CD4-positive, alpha-beta T cell treated with Interleukin-15 for 4 hours (primary cell): ENCODE measurements at places on chromosomes 13 and 19.

DNA sequence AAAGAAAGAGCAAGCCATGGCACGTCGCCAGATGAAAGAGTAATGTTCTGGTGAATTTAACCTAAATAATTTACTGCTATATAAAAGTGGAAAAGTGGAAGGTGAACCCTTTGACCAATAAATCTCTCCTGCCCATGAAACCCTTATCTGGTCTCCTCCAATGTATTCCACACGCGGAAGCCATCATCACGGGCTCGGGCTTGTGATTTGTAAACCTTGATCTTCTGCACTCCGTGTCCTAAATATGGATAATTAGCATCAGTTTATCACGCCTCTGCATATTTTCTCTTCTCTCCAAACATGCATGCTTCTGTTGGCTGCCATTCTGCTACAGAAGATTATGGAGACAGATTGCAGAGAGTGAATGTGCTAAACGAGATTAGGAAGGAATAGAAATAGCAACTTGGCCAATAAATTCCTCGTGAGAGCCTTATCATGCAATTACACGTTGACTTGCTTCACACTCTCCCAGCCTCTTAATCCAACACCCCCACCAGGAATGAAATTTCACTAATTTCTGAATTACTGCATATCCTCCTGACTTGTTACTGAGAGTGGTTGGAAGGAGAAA lies 34.5 kb downstream of the SOX1 start:
- DNase-seq, result no peak

DNA sequence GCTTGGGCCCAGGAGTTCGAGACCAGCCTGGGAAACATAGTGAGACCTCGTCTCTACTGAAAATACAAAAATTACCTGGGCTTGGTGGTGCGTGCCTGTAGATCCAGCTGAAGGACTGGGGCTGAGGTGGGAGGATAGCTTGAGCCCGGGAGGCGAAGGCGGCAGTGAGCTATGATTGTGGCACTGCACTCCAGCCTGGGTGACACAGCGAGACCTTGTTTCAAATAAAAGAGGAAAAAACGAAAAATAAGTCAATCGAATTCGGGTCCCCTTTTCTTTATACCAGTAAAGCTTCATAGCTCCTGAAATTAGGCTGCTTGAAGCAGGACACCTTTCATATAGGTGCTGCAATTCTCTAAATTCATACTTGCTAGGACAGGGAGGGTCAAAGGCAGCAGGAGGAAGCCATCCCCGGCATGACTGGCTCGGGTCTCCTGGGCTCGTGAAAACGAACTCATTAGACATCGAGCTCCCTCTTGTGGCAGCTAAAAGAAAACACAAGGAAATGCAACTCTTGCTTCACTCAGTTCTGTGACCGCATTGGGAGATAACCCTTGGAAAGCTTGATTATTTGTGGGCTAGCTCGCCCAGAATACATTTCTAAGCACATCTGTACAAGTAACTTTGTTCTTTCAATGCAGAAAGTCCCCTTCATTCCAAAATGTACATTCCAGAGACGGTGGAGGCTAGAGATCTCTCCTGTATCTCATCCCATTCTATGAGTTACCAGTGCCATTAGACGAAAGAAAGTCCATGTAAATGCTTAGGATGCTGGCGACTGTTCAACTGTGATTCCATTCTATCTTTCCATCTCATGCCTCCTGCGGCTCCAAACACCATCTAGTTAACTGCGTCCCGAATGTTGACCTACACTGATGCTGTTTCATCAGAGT lies 16.8 kb downstream of the FPR2 start:
- DNase-seq, result peak; percentile 42

GRCh38 chr19:13044231-13044836 lies 49.1 kb downstream of the NFIX start:
- DNase-seq, result peak; percentile 55

DNA sequence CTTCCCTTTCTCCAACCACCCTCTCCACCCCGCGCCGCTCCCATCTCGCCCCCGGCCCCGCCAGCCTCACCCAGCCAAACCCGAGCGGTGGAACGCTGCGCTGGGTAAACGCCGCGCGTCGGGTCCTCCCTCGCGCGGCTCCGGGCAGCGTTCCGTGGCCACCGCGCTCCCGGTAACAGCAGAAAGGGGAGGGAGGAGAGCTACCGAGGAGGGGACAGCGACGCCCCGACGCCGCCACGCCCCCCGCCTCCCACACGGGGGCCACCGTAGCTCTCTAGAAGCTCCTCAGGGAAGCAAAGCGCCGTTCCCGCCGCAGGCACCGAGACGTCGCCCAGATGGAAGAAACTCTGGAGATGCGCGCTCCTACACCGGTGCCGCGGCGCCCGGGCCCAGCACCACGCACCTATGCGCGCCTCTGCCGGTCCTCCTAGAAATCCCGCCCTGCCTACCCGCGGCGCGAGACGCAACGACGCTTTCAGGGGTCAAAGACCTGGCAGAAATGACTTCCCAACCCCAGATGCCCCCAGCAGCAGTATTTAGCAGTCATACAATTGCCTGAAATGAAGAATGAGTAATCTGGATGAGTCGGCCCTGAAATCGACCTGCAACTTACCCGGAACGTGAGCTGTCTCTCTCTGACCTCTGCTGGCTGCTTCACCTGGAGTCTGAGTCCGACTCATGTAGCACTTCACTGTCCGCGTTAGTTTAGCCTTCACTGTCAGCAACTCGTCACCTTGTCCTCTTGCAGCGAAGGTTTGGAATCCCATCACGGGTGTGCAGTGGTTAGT lies at the start of gene RUBCNL:
TSS of gene RUBCNL (minus strand) at position 189 of the 788 bp plus-strand sequence. CDS start 14,777 bp downstream, outside the sequence.
- no peak for DNase-seq

DNA sequence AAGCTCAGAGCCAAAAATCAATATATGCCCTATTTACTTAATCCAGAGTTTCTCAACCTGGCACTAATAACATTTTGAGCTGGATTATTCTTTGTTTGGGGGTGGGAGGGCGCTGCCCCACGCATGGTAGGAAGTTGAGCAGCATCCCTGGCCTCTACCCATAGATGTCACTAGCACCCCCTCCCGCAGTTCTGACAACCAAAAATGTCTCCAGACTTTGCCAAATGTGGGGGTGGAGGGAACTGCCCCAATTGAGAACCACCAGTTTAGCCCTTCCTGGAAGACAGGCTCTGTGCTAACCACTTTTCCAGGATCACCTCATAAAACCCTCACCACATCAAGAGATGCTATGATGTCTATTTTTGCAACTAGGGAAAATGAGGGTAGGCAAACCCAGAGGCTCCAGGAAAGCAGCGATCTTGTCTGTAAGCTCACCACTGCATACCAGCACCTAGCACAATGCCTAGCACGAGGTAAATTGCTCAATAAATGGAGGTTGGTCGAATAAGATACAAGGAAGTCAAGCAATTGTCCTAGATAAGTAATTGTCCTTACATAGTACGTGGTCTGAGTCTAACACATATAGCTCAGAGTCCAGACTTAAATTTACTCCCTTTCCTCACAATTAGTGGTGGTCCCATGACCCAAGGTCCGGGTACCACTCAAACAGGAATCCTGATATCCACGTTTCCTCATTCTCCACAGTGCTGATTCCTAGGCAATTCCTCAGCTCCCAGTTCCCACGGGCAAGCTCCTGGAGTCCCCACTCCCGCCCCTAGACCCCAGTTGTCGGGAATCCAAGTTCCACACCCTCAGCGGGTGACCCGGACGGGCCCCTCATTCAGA lies 892 bp downstream of the TRIR start:
- DNase-seq, result peak; percentile 39

- peak; percentile 84 for DNase-seq
Measured at GRCh38 chr19:11089254-11090013, at the start of gene LDLR. Gene LDLR, plus strand, starts transcription at chr19:11089463. Its CDS starts 86 bp downstream, at chr19:11089549.

- no peak for DNase-seq
Measured at GRCh38 chr13:24033527-24034302, 126.8 kb upstream of the SPATA13 start.

DNA sequence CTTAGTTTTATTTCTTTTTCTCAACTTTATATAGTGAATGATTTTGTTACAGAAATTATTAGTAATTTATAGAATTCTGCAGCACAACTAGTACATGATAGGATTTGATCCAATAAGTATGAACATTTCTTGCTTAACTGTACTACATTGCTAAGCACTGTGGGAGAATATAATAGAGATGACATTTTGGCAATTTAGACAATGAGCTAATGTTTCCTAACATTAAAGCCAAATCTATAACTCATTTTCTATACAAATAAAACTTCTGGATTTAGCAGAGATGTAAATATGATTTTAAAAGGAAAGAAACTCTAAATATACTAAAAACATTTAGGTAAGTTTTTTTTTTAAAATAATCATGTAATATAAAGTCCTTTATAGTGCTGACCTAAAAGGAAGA lies 87.3 kb downstream of the FNDC3A start:
- no peak for DNase-seq

GRCh38 chr13:30647824-30648521 lies 30.3 kb downstream of the USPL1 start:
- no peak for DNase-seq

DNA sequence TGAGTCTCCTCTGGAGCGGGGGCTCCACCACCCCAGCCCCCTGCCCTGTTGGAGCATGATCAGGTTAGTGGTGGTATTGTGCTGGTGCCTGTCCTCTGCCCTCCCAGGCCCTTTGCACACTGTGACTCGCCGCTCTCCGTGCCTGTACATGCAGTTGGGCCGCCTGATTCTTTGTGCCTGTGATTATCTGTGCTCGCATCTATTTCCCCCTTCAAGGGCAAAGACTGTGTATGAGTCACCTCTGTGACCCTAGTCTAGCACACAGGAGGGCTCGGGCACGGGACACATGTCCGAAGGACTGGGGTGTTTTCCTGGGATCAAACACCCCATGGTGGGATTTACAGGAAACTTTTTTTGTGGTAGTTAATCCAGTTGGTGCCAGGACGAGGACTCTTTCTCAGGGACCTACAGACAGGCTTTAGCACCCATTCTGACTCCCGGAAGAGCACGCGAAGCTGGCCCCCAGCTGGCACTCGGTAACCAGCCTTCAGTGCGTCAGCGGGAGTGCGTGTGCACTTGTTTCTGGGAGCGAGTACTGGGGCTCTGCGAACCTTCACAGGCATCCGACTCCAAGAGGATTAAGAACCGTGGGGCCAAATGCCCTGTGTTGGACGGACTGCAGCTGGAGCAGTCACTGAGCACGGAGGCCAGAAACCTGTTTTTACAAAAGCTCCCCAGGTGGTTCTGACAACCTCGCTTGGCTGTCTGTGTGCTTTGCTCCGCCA lies 6.7 kb downstream of the PPP1R37 start:
- no peak for DNase-seq

- no peak for DNase-seq
Measured at GRCh38 chr19:47408156-47408938, 11.0 kb downstream of the MEIS3 start.

- DNase-seq, result no peak
Measured at GRCh38 chr13:107681600-107681999, 533.7 kb downstream of the LIG4 start.

DNA sequence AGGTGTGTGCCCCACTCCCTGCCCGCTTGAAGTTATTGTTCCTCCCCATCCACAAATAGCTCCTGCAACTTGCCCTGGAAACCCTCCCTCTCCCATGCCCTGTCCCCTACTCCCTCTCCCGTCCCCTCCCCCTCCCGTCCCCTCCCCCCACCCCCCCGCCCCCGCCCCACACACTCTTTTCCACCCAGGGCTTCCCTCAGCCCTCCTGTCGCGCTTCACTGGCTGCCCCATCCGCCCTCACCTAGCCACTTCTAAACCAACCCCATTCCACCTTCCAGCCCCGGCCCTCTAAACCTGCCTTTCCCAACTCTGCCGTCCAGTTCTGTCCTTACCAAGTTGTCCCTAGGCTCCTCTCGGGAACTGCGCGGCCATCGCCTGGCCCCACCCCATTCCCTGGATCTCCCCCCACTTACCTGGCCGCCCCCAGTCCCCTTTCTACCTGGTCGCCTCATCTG lies 993 bp downstream of the RGL3 start:
- no peak for DNase-seq

DNA sequence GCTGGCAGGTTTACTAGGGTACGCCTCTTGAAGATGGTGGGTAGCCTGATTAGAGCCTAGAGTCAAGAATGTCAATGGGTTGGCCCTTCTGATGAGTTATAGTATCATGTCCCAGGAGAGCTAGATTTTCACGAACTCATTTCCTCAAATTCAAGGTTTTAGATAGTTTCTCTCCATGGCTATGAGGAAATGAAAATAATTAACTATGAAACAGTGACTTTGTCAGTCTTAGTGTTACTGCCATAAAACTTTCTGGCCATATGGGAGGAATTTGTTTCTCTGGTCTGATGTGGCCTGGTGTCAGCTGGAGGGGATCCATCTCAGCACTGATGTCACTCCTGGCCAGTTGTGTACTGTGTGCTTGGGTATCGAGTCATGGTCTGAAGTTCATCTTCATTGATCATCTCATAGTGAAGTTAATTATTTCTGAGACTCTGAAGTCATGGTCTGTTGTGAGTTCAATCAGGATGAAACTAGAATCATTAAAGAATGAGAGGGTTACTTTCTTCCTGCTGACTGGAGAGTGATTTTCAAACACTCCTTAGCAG lies 49.4 kb upstream of the TNFSF11 start:
- DNase-seq, result no peak

- no peak for DNase-seq
Measured at GRCh38 chr19:17997969-17998826, 9.8 kb upstream of the ARRDC2 start.

DNA sequence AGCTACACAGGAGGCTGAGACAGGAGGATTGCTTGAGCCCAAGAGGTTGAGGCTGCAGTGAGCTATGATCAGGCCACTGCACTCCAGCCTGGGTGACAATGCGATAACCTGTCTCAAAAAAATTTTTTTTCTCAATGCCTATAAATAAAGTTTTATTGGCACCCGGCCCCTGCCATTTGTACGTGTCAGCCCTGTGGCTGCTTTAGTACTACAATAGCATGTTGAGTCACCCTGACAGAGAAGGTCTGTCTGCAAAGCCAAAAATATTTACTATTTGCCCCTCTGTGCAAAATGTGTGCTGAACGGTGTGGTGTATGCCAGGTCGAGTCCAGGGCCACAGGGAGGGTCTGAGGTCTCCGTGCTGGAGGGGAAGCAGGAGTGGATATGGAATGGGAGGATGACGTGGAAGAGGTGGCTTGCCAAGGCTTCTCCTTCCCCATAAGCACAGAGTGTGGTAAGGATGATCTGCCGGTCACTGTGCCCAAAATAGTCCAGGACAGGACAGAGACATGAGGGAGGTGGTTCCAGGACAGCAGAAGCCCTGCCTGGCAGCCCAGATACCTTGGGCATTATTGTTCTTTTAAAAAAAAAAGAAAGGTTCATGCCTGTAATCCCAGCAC lies 10.0 kb downstream of the NMRK2 start:
- DNase-seq, result no peak

GRCh38 chr19:17909003-17909732 lies 23.6 kb upstream of the CCDC124 start:
- DNase-seq, result no peak

GRCh38 chr13:50098693-50099092 lies 83.4 kb downstream of the KCNRG start:
- no peak for DNase-seq
